ENCODE measurements at places on chromosomes 13 and 19.

DNA sequence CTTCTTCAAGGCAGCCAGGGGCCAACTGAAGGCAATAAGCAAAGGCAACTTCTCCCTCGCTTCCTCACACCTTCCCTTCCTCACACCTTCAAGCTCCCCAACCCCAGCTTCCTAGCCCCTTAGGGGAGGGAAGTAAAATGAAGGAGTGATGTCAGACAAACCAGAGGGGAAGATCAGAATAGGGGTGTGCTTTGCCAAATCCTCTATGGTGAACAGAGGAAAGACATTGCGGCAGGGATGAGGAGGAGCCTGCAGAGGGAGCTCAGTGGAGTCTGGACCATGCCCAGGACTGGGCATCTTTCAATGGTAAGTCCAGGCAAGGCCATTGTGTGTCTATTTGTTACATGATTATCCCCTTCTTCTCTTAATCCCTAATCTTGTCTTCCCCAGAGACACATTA is 164.0 kb downstream of the TSHZ3 start:
- DNase-seq, result no peak

- no peak for DNase-seq
Observed at GRCh38 chr13:32205431-32206096, 109.6 kb downstream of the ZAR1L start.

GRCh38 chr19:36748431-36749275 is 24.0 kb downstream of the ZNF850 start:
- DNase-seq, result no peak

DNA sequence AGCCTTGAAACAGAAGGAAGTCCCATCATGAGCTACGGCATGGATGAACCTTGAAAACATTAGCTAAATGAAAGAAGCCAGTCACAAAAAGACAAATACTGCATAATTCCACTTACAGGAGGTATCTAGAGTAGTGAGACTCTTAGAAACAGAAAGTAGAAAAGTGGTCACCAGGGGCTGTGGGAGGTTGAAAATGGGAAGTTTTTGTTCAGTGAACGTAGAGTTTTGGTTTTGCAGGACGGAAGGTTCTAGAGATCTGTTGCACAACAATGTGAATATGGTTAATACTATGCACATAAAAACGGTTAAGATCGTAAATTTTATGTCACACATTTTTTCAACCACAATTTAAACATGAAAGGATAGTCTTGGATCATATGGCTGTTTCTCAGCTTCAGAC is 11.9 kb upstream of the SLC10A2 start:
- no peak for DNase-seq

GRCh38 chr19:35253316-35254286 is 4.8 kb downstream of the LSR start:
- DNase-seq, result no peak

GRCh38 chr13:59086147-59086546 is 1077.6 kb downstream of the DIAPH3 start:
- DNase-seq, result no peak

DNA sequence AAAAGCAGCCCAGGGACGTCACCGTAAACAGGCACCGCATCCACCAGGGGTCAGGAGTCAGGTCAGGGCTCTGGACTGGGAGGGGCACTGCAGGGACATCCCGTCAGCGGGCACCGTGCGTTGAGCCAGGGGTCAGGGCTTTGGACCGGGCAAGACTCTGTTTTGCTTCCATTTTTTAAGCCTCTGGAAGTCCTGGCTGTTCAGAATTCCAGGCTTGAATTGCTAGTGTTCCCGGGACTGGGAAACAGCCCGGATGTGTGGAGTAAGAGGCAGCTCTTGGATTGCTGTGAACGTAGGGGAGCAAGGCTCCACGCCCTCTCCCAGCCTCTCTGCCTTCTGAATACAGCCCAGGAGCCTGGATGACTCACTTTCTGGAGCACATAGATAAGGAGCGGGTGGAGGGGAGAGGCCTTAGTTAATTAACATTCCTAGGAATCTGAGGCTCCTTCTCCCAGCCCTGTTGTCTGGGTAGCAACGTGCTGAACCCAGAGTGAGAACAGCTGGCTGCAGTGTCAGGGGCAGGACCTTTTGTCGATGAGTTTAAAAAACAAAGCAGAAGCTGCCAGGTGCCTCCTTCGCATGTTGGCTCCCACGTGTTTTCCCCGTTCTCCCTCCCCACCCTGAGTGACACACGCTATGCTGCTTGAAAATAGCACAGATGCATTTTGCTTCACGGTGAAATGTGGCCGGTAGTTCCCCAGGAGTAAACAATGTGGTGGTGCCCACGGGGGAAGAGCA is 21.9 kb downstream of the ATP11A start:
- DNase-seq, result no peak

DNA sequence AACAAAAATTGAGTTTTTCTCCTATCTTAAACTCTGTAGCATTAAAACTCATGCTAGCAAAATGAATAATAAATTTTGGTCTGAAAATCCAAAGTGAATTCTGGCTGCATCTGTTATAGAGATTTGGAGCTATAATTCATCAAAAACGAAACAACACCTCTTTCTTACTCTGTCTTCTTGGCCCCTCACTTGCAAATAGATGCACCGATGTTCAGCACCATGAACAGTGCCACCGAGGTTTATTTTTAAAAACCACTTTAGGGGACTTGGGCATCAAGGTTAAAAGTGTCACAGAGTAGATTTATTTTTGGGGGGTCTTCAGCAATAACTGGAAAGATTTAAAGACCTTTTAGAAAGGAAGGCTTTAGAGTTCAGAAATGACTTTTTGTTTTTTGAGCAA is 26.1 kb upstream of the EID2 start:
- no peak for DNase-seq

DNA sequence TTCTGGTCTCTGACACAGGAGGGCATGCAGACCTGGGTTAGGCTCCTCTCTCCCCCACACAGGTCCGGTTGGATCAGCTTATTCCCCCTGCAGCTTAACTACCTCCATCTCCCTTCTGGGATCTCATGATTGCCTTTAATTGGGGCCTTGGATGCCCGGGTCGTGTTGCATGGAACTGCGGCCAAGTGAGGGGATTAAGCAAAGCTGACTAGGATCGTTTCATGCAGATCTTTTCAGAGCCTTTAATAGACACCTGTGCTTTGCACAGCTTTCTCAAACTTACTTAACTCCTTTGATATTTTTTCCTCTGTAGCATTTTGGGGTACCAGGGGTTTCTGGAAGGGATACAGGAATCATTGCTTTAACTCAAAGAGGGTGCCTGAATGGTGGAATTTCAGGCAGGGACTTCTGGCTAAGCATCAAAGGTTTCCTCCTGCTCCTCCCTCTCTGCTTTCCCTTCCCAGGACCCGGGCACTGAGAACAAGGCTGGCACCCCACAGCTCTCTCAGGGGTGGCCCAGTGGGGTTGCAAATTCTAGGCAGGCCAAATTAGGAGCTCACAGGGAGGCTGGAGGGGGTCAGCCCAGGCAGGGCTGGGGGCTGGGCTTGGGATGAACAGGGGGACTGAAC is 477 bp downstream of the NFILZ start:
- no peak for DNase-seq

DNA sequence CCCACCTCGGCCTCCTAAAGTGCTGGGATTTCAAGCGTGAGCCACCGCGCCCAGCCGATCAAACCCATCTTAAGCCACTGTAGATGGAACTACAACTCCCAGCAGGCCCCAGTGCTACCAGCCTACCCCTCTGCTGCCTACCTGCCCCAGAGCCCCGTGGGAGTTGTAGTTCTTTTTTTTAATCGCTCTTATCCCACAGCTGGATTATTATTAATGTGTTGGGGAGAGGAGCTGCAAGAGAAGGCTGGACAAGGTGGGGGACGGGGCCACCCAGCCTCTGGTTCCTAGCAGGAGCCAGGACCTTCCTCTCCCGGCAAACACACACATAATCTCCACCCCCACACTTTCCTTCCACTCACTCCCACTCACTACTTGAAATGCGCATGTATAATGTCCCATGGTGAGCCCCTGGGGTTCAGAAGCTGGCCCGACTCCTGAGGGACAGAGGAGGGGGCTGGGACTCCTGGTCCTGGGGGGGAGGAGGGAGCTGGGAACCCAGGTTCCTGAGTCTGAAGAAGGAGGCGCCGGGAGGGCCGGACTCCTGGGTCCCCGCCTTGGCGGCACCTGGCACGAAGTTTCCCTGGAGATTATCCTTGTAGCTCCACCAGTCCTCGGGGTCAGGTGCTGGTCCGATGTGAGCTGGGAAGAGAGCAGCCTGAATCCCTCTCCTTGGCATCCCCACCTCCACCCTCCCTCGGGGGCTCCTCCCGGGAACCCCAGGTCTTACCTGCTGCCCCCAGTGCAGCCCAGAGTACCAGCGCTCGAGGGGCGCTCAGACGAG is 958 bp downstream of the CA11 start:
- peak; percentile 29 for DNase-seq

- no peak for DNase-seq
Observed at GRCh38 chr13:47816831-47817230, 184.2 kb downstream of the SUCLA2 start.

GRCh38 chr13:37665420-37665819 is 66.9 kb upstream of the POSTN start:
- DNase-seq, result no peak

GRCh38 chr19:55563261-55563690 is 17.4 kb downstream of the ZNF579 start:
- DNase-seq, result no peak

GRCh38 chr13:112067116-112067741 is at the start of gene SOX1:
SOX1 (plus strand) TSS chr13:112067149; CDS start chr13:112067659, 510 bp downstream.
- DNase-seq, result no peak

GRCh38 chr13:67048084-67048820 is 181.9 kb downstream of the PCDH9 start:
- no peak for DNase-seq
